ENCODE measurements at places on chromosomes 1 and 21.

DNA sequence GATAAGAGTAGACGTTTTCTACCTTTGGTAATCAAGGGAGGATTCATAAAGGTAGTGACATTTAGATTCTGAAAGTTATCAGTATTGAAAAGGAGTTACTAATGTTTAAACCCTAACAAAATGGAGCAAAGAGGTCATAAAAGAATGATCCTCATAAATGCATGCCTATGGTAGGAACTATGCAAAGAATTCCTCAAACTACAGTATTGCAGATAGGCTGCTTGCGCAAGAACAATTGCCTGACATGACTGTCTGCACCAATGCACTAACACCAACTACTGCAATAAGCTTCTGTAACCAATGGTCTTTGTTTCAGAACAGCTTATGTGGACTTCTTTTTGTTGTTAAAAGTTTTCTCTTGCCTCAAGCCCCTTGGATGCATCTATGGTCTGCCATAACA lies 597.3 kb upstream of the ADGRL4 start:
- DNase-seq: no peak

DNA sequence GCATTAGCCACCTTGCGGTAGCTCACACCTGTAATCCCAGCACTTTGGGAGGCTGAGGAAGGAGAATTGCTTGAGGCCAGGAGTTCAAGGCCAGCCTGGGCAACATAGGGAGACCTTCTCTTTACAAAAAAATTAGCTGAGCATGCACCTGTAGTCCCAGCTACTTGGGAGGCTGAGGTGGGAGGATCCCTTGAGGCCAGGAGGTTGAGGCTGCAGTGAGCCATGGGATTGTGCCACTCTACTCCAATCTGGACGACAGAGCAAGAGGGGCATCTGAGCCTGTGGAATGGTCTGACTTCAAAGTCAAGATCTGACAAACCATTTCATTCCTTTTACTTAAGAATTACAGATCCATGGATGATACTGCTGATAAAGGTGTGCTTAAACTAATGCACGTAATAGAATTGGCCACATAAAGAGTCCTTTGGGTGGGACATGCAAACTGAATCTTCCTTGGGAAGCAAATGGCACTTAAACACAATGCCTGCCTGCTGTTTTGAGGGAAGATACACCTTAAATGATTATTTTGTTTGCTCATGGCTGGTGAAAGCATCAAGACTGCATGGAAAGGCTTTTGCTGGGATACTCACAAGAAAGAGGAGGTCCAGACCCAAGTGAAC lies 2.5 kb upstream of the TMEM201 start:
- no peak for DNase-seq

DNA sequence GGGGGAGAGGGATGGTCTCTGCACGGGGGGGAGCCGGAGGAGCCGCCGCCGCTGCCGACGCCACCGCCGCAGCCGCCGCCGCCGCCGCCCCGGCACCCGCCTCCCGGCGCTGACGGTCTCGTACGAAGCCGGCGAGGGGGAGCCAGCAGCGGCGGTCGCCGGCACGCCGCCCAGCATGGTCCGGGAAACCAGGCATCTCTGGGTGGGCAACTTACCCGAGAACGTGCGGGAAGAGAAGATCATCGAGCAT lies 311 bp downstream of the SPEN start:
- DNase-seq: no peak

- no peak for DNase-seq
These were observed 31.4 kb upstream of the CBR3 start for GRCh38 chr21:36103434-36103833.

- no peak for DNase-seq
These were observed 14.5 kb downstream of the POGZ start for GRCh38 chr1:151444783-151445177.

DNA sequence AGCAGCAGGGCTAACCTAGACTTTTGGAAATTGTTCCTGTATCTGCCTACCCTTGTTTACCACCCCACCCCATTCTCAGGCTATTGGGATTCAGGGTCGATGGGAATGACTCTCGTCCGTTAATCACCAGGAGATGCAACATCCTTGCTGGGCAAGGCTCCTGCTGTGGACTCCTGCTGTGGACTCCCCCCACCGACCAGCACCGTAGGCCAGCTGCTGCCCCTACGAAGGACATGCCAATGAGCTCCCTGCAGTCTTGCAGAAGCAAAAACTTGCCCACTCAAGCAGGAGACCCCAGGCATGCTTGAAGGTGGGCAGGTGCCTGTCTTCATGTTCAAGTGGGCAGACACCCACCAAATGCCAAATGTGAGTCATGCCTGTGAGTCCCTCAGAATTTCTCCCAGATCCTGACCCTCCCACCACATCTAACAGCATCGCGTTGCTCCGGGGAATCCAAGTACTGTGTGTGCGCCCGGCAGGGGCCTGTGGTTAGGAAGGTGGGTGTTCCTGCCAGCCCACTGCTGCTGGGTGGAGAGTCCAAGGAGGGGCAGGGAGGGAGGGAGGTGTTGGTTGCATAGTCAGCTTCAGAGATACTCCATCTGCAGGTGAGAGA lies 41.7 kb upstream of the SOX13 start:
- DNase-seq: no peak

DNA sequence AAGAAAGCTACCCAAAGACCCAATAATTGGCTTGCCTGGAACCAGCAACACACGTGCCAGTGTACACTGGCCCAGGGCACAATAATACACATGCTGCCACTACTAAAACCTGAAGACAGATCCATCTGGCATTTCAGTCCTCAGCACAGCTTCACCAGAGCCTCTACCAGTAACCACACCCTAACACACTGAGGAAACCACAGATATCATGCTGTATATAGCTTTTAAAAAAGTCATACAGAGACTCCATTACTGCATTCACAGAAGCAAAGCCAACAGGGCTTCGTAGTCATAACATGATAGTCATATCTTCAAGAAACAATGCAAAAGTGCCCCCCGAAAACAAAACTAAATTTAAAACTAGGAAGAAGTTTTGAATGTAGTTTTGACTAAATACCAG lies 40.6 kb upstream of the NEGR1 start:
- DNase-seq: no peak

- no peak for DNase-seq
These were observed 120.1 kb downstream of the MATN1 start for GRCh38 chr1:30603081-30603858.

GRCh38 chr21:31660259-31660565 lies 719 bp downstream of the SOD1 start:
- no peak for DNase-seq

DNA sequence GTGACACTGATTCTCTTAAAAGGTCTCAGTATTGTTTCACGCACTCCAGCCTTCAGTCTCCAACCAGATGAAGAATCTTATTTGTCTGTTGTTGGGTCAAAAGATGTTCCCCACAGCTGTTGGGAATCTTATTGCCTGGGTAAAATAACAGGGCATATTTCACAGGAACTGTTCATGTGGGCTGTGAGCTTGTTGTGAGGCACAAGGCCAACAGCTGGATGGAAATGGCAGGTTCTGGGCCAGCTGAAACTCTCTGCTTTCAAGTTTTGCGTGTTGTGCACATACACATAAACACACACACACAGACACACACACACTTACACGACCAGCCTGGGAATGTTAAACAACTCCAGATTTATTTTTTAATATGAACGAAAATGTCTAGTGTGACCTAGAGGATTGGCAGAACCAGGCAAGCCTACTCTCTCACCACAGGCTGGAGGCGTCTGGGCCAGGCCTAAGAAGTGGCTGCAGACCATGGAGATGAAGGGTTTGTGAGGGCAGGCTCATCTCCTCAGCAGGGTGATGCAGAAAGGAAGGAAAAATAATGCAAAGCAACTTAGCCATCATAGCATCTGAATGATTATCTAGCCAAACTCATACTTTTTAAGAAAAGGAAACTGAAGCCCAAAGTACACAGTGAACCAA lies 357.0 kb downstream of the TTLL7 start:
- no peak for DNase-seq

GRCh38 chr1:172895050-172895460 lies 155.7 kb downstream of the TNFSF18 start:
- no peak for DNase-seq

DNA sequence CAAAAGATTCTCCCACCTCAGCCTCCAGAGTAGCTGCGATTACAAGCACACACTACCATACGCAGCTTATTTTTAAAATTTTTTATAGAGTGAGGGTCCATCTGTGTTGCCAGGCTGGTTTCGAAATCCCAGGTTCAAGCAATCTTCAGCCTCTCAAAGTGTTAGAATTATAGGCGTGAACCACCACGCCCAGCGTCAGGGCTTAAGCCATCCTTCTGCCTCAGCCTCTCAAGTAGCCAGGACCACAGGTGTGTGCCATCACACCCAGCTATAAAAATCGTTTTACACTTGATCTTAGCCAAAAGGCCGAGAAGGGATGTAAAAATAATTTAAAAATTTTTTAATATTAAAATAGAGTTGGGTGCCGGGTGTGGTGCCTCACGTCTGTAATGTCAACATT lies 4.3 kb upstream of the SLC25A33 start:
- DNase-seq: no peak

DNA sequence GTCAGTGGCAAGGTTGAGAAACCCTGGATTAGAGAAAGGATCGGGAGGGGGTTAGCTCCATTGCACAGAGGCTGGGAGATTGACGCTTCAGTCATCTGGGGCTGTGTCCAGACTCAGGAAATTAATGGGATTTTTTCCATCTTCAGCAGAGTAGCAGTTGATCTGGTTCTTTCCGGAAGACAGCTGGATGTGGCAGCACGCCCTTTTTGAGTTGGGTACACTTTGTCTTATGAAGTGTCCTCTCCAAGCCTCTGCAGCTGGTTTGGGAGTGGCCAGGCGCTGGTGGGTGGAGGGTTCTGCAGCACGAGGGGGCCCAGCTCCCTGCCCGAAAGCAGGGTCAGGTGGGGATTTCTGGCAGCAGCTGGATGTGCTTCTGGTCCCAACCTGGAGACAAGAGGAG lies 95.1 kb downstream of the TAS1R2 start:
- no peak for DNase-seq

GRCh38 chr1:62068416-62068843 lies 126.2 kb upstream of the L1TD1 start:
- DNase-seq: no peak

DNA sequence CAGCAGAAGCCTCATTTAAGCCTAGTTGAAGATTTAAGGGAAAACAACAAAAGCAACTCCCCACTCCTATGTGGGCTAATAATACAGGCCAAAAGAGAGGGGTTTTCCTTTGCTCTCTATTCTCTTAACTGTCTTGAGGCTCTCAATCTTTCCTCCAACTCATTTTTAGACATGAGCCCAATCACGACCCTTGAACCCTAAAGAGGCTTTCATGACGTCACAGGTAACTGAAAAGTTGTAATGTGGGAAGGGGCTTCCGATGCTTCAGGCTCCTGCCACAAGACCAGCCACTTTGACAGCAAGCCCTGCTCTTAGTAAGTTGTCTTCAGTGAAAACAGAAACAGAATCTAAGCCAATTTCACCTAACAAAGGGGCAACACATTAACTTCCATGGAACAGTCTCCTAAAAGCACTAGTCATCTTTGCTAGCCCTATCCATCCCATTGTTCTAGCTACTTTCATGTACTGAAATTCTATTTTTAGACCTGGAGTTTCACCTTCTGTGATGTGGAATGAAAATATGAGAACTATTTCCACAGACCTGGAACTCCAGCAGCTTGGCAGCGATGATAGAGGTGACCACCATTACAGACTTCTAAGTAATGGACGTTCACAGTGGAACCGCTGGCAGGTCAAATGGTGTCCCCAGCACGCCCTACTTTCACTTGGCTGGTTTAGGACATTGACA lies 36.3 kb downstream of the GPR161 start:
- no peak for DNase-seq

DNA sequence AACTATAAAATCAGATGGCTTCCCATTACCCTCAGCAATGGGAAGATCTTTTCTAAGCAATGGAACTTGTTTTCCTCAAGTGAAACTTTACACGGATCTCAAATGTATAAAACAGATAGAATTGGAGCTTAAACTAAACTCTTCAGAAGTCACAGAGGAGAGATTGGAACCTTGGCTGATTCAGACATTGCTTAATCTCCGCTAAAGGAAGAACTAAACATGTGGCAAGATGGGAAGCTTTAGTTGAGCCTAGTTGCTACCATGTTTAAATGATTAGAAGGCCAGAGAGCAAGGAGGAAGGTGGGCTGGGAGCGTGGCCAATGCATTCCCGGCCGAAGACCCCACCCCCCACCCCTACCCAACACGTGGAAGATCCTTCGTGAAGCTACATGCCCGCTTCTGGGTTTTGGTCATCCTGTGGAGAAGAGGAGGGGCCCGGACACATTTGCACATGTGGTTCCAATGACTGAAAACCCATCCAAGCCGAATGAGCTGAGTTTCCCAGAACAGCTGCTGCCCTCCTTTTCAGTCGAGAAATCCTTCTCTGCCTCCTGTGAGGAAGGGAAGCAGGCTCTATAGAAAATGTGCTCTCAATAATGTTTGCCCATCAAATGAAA lies 164.3 kb downstream of the MIS18A start:
- DNase-seq: no peak

DNA sequence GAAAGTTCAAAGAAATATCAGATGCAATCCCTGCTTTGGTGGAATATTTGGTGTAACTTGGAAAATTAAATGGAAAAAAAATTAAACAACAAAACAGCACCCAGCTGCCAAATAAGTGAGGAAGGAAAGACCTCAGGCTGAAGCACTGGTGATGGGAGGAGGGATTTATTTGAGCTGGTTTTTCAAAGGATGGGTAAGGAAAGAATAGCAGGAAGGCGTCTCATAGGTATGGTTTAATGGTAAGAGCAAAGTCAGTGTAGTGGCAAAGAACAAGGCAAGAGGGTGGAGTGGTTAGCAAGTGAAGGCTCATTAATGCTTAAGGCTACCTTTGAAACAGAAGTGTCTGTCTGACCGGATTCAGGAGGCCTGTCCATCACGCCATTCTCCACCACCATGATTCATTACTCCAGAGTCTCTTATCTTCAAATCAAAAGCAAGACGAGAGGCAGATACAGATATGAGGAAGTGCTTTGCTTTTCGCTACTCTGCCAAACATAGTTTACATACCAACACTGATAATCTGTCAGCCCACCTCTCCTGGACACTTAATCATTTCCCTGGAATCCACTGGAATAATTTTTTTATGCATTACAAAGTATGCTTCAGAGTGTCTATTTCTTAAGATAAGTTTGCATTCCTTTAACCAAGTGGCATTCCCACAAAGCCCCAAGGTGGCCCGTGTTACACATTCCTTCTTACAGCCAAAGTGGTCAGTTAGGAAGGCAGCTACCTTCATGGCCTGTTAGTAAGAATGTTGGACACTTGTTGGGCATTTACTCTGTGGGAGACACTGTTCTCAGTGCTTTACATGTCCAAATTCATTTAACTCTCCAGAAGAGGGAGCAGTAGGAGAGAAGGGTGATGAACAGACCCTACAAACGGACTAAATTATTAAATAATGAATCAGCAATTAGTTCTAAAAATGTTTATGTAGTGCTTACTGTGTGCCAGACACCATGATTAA lies 146.6 kb downstream of the ROR1 start:
- no peak for DNase-seq

DNA sequence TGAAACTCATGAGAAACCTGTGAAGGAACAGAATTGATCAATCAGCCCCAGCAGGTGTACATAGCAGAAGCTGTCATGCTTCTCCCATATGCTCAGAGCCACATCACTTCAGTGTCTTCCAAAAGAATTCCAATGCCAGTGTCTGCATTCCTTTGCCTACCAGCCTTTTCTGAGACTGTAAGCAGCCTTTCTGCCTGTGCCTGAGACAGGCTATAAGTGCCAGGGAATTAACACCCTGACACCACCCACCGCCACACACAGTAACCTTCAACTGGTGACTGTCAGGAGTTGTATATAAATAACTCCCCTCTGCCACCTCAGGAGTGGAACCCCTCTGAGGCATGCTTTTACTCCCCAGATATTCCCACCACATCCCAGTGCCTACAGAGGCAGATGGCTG lies 38.1 kb upstream of the SLAMF9 start:
- no peak for DNase-seq
